ENCODE measurements at places on chromosomes 2 and 18.
A peak's percentile ranks its signal among the peaks of the same experiment; 100 is the strongest.

DNA sequence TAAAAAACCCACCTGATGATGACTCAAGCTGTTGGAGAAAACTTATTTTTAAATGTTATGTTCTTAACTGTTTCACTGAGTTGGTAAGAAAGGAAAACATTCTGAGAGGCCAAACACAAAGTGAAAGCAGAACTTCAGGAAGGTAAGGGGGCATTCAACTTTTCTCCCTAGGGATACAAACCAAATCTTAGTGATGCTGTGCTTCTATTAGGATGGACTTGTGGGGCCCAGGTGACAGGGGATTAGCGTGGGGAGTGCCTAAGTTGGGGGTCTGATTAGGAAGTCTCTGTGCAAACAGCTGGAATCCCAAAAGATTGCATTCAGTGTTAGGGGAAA, 18.5 kb downstream of the PDCL3 start:
- no peak for DNase-seq

DNA sequence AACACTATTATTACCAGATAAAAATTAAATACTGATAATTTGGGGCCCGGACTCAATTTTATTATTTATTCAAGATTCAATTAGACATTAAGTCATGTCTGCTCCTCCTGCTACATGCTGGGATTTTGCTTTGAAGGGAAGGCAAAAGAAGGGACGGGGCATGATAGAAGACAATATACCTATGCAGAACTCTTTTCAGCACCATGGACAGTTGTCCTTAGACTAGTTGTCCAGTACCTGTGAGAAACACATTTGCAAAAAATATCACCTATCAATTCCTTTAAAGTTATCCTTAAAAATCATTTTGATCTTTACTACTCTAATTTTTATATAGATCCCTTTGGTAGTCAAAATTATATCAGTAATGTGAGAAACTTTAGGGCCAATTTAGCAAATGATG, 100.2 kb upstream of the SULT1C3 start:
- DNase-seq, result no peak

GRCh38 chr2:66437691-66438497, 3.0 kb downstream of the MEIS1 start:
- DNase-seq, result no peak

DNA sequence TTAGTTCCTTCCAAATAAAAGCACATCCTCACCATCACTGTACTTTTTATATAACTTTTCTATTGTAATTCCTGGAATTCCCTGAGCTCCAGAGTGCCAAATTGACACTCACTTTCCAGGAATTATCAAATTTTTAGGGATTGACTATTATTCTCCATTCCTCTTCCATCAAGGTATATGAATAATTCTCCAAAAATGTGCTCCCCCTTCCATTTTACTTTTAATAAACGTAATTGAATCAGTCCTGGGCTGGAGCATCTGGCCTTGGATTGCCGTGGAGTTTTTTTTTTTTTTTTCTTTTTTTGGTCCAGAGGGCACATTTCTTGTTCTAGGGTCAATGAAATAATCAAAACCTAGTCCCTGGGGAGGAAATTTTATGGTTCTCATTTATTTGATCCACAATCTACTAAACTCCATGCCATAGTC, 304.3 kb downstream of the CDCA7 start:
- no peak for DNase-seq

DNA sequence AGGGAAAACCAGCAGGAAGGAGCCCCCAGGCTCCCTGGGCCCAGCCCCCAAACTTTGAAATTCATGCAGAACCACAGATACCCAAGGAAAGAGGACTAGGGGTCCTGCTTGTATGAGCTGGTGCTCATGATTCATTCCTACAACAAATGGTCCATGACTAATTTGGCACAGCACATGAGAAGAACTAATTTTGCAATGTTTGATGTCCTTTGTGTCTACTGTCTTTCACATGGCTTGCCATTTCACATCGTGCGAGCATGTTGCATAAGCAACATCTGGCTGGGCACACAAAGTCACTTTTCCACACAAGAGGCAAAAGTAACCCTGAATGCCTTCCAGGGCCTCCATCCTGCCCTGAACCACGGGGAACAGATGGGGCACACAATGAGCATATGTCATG, 149.6 kb upstream of the APCDD1 start:
- no peak for DNase-seq

GRCh38 chr2:26018184-26019055, 15.5 kb upstream of the RAB10 start:
- peak; percentile 38 for DNase-seq

DNA sequence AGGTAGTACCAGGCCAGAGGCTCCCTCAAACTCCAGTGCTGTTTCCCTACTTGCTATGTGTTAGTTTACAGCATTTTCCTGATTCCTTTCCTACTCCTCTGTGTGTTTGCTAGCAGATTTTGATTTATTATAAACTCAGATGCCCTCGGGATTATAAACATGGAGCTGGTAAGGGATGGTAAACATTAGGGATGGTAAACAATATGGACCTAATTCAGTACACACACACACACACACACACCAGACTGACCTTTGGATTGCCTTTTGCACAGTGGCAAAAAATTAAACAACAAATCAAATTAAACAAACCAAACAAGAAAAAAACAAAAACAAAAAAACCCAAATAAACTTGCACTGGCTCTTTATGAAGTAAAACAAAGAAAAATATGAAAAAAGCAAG, 55.4 kb upstream of the ACVR1 start:
- DNase-seq, result no peak

DNA sequence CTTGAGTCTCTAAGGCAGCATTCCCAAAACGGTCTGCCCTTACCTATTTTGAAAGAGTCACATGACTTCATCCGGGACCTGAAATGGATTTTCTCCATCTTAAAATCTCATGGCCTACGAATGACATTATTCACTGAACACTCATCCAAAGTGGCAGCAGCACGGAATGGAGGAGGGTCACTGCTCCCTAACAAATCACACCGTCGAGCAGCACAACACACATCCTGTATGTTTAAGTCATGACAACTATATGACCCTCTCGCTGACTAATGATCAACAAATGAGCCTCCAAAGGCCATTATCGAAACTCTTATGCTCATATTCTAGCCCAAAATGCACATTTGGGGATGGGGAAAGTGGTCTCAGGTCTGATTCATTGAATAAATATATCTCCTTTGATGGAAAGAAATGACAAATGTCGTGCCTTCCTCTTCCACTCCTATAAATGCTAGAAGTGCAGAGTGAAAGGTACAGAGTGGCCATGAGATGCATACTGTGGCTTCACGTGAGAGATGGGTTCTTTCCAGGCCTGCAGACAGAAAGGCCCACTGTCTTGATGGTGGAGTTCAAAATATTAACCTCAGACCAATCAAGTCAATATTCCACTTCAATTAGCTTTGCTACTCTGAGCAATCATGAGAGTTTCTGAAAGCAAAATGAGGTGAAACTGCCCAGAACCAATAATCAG, 70.8 kb downstream of the C2orf76 start:
- DNase-seq, result no peak

- no peak for DNase-seq
These were observed 4.6 kb downstream of the PTGR3 start for GRCh38 chr18:75204269-75204731.

Measured in HuH-7.5 (cell line).